H7 (cell line): ENCODE measurements at places on chromosomes 16 and 17. TPM values are rescaled to one million over a fixed set of nuclear protein-coding genes. Genes with fewer than 3 reads are reported as not detected.
A peak's percentile ranks its signal among the peaks of the same experiment; 100 is the strongest.

Gene NECAB2
- 0.55 and 1.2 TPM in 2 replicates for total RNA-seq

Gene XAF1
- not detected in 2 replicates for total RNA-seq

DNA sequence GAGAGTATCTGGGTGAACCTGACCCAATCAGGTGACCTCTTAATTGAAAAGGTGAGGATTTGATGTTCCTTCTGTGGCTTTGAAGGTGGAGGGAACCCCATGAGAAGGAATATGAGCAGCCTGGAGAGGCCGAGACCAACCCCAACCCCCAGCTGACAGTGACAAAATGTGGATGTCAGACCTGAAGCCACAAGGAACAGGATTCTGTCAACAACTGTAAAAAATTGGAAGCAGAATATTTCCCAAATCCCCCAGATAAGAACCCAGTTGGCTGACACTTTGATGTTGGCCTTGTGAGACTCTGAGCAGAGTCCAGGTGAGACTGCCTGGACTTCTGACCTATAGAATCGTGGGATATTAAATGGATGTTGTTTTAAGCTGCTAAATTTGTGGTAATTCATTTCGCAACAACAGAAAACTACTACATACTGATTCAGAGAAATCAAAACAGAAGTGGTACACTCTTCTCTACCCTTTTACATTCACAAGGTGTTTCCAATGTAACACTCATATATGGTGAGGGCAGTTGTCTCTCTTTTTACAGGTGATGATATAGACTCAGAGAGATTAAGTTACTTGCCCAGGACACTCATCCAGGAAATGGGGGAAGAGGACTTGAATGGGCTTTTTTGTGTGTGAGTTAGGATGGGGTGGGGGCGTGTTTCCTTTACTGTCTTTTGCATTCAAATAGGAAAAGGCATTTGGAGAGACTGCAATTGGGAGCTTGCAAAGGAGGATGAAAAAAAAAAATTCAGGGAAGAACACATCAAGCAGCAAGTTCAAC lies 29.8 kb upstream of the SALL1 start:
- DNase-seq, result peak; percentile 45

DNA sequence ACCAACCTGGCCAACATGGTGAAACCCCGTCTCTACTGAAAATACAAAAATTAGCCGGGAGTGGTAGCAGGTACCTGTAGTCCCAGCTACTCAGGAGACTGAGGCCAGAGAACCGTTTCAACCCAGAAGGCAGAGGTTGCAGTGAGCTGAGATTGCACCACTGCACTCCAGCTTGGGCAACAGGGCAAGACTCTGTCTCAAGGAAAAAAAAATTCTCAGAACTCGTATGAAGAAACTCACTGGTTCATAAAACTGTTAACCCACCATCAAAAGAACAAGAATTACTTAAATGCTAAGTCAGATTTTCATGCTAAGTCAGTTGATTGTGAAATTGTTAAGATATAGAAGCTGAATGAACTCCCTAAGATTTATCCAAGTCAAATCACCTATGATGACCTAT lies 31.3 kb downstream of the SLC39A11 start:
- DNase-seq, result no peak

- peak; percentile 52 for DNase-seq
These were observed 8.4 kb downstream of the CLUH start for GRCh38 chr17:2703181-2703580.

DNA sequence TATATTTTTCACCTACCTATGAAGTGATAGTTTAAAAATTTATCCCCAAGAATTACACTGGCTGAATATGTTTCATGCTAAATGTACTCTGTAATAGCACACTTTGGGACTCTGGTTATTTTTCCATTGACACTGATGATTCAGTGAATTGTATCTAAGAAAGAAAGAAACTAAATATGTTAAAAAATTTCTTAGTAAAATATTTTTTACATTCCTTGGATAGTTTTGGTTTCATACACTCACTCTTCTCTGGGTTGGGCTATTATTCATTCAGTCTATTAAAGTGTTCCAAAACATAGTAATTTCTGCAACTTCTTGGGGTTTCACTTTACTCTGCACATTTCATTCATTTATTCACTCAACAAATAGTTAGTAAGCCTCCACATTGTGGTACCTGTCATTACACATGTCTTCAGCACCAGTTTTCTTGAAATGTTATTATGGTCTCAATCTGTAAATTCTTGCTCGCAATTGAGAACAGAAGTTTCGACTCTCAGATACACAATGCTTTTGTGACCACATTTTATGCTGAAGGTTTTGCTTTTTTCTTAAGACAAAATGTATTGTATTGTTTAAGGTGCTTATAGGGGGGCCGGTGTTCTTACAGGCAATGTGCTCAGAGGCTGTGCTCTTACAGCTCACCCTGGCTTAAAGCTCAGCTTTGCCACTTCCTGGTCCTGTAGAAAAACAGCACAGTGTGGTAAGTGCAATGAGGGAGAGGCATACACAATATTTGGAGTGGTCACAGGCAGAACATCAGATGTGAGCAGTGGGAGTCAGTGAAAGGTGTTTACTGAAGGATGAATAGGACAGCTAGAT lies 17.4 kb downstream of the CNTNAP4 start:
- no peak for DNase-seq

- DNase-seq, result no peak
These were observed 73.7 kb downstream of the ITFG1 start for GRCh38 chr16:47387026-47387734.

GRCh38 chr16:80948886-80949493 lies 57.7 kb downstream of the CMC2 start:
- DNase-seq, result peak; percentile 55

GRCh38 chr17:58969612-58970011 lies 137.1 kb downstream of the TRIM37 start:
- DNase-seq, result no peak

DNA sequence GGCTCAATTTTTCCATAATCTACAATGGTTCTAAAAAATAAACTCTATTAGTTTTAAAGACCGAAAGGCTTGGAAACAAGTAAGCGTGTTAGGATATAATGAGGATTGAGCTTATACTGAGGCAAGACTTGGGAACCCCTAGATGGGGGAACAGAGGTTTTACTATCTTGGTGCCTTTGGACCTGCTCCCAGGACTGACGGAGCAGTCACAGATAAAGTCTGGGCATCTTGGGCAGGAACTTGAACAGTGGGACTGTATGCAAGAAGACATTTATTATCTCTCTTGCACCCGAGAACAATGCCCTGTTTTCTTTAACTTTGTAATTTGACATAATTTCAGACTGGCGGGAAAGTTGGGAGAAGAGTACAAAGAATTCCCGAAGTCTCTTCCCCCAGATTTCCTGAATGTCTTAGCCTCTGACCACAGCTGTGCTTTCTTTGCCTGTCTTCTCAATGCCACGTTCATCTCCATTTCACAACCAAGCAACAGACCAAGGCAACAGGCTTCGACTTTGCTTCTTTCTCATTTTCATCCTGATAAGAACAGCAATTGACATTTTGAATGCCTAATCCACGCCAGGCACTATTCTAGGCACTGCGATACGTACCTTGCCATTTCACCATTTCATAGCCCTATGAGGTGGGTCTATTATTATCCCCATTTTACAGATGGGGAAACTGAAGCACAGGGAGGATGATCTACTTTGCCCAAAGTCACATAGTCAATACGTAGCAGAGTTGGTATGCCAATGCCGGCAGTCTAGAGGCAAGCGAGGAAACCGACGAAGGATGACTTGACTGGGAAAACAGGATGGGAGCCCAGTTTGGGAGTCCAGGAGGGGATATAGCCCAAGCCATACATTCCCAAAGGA lies 3.0 kb upstream of the IL4R start:
- DNase-seq, result no peak

- no peak for DNase-seq
These were observed 9.7 kb downstream of the USB1 start for GRCh38 chr16:58010886-58011285.
